Spinal cord (tissue), 10 donors: ENCODE measurements at places on chromosomes 5 and 9. TPM values are rescaled to one million over a fixed set of nuclear protein-coding genes. Genes with fewer than 3 reads are reported as not detected.

The SLC27A4 gene
- total RNA-seq, result 36.3 TPM

The FABP6 gene
- 2.8 TPM for total RNA-seq

The SHB gene
- total RNA-seq, result 6.2 TPM

The DDX4 gene
- total RNA-seq, result 0.10 TPM

The EQTN gene
- total RNA-seq, result 1.9 TPM

The PCDHB2 gene
- 5.2 TPM for total RNA-seq

The ALG2 gene
- 39.4 TPM for total RNA-seq

- H3K27ac ChIP-seq, result peak overlapping the region; percentile 42
- H3K4me1 ChIP-seq, result peaks cover 3% of the 10 kb centered on the region
- DNase-seq, result no peak
- no peaks in the 10 kb centered on the region for H3K27me3 ChIP-seq
These were observed 14.4 kb downstream of the GLDC start for GRCh38 chr9:6631207-6631512.

DNA sequence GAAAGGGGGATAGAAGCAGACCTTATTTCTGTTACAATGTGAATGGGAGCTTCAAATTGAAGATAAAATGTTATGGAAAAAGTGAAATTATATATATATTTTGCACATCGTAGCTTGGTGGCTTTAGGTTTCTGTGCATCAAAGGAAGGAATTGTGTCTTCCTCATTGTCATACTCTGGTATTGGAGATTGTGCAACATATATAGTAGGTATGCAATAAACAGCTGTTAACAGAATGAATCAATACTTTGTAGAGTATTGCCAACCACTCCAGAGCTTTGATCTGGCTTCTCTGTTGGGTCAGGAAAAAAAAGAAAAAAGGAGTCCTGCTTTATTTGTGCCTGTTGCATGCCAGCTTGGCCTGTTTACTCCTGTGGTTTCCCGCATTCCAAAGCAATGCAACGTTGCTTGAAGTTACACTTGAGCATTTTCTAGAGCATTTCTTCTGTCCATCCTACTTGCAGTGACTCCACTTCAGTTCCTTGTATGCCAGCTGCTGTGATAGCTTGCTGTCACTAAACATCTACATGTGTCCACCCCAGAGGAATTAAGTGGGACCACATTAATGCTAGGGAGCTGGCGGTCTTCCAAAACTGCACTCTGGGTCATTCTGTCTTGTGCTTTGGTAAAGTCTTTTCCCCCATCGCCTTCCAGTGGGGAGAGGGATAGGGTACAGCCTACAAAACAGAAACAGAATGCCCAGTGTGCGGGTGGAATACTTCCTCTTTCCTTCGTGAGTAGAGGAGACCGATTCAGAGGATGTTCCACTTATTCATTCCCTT is 62.0 kb upstream of the MEF2C start:
- no peak overlapping the region for H3K4me3 ChIP-seq
- peaks cover 4% of the 10 kb centered on the region for H3K4me1 ChIP-seq
- no peaks in the 10 kb centered on the region for H3K36me3 ChIP-seq
- H3K27me3 ChIP-seq, result no peaks in the 10 kb centered on the region
- H3K27ac ChIP-seq, result no peak overlapping the region

DNA sequence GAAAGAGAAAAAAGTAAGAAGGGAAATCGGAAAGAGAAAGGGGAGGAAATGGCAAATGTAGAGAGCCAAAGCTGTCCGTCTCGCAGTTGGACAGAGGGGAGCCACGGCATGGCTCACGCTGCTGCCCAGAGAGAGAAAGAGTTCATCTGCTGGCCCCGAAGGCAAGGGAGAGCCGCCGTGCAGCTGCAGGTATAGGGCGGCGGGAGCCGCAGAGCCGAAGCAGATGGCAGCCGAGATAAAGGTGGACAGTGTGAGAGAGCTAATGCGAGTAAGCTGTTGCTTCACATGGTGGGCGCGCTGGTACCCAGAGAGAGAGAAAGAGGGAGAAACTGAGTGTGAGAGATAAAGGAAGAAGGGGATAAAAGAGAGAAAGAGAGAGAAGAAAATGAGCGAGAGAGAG is 188.4 kb upstream of the PPP1R26 start:
- H3K27ac ChIP-seq, result no peak overlapping the region
- DNase-seq, result no peak
- H3K36me3 ChIP-seq, result no peaks in the 10 kb centered on the region

GRCh38 chr9:115200711-115201505 is 83.0 kb upstream of the TNC start:
- H3K27me3 ChIP-seq, result no peaks in the 10 kb centered on the region
- H3K27ac ChIP-seq, result no peak overlapping the region
- peaks cover 2% of the 10 kb centered on the region for H3K4me1 ChIP-seq
- no peak overlapping the region for H3K4me3 ChIP-seq
- DNase-seq, result no peak

- DNase-seq, result no peak
- no peak overlapping the region for H3K27ac ChIP-seq
- H3K36me3 ChIP-seq, result peaks cover 4% of the 10 kb centered on the region
- no peaks in the 10 kb centered on the region for H3K27me3 ChIP-seq
- H3K4me1 ChIP-seq, result no peaks in the 10 kb centered on the region
These were observed 16.7 kb downstream of the VCAN start for GRCh38 chr5:83488271-83488670.

GRCh38 chr5:38099205-38100168 is 158.9 kb upstream of the EGFLAM start:
- H3K4me3 ChIP-seq, result no peak overlapping the region
- no peak overlapping the region for H3K27ac ChIP-seq
- H3K4me1 ChIP-seq, result no peaks in the 10 kb centered on the region
- H3K36me3 ChIP-seq, result no peaks in the 10 kb centered on the region
- H3K27me3 ChIP-seq, result no peaks in the 10 kb centered on the region

DNA sequence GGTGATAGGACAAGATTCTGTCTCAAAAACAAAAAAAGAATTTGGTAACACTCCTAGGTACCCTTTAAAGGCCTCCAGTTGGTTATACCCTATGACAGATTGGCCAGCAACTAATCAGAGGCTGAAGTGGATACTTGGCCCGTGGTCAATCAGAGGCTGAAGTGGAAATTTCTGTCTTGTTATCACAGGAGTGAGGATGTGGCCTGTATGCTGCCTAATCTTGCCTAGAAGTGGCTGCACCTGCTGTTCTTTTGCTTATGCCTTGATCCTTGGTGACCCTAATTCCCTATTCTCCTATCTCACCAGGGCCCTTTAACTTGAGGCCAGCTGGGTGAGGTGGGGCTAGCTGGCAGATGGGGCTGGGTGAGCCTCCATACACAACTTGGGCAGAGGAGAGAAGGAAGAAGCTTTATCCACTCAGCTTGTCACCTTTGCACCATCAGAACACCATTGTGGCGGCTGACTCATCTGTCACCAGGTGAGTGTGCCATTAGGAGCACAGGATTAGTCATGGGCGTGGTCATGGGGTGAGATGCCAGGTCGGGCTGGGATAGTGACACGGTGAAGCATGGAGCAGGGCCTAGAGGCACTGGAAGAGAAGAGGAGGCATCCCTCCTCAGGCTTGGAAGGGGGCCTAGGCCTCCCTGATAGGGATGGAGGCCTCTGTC is 41.5 kb downstream of the SAR1B start:
- H3K36me3 ChIP-seq, result no peaks in the 10 kb centered on the region
- no peak overlapping the region for H3K27ac ChIP-seq
- no peaks in the 10 kb centered on the region for H3K27me3 ChIP-seq
- H3K4me3 ChIP-seq, result no peak overlapping the region
- no peak for DNase-seq
